A375 (cell line): ENCODE measurements at places on chromosomes 13 and 19. TPM values are rescaled to one million over a fixed set of nuclear protein-coding genes. Genes with fewer than 3 reads are reported as not detected.

PRSS57 gene
- not detected in 2 replicates for total RNA-seq

FAM216B gene
- total RNA-seq: not detected in 2 replicates

DHDH gene
- not detected in 2 replicates for total RNA-seq

NEK5 gene
- total RNA-seq: 0.16 TPM in 1 of 2 replicates, not detected in the other

LSR gene
- total RNA-seq: 3.6 and 4.5 TPM in 2 replicates
